ENCODE measurements at places on chromosomes 3 and 15. TPM values are rescaled to one million over a fixed set of nuclear protein-coding genes. Genes with fewer than 3 reads are reported as not detected.

- no peak for DNase-seq
Measured at GRCh38 chr3:154428286-154429206, 1.4 kb downstream of the GPR149 start.

- DNase-seq: no peak
Measured at GRCh38 chr3:177610686-177611633, 413.7 kb upstream of the TBL1XR1 start.

DNA sequence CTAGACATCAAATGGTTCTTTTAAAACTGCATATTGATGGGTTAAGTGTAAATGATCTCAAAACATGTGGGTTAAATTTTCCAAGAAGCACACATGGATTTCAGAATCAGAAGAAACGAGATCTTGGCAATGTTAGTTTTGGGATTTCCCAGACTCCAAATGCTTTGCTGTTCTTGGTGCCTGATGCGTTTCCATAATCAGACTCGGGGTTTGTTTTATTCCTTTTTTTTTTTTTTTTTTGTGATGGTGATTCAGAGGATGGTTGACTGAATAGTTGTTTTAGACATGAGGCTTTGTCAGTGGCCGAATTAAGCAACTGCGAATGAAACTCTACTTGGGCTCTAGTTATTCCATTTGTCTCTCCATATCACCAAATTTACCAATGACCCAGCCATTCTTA lies 52.2 kb upstream of the FAM98B start:
- no peak for DNase-seq

DNA sequence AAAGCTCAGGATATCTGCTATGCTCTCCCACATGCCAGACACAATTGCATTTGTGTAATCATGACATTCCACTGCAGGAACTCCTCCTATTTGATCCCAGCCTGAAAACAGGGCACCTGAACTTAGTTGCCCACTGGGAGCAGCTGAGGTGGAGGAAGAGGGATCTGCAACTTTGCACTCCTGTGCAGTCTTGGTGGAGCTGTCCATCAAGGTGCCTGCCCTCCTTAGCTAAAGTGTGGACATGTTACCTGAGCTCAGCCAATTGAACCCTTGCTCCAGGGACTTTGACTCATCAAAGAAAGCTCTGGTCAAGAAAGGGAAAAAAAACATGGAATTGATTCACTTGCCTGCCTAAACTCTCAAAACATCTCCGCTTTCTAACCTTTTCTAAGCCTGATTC lies 33.3 kb upstream of the TUBGCP5 start:
- no peak for DNase-seq

DNA sequence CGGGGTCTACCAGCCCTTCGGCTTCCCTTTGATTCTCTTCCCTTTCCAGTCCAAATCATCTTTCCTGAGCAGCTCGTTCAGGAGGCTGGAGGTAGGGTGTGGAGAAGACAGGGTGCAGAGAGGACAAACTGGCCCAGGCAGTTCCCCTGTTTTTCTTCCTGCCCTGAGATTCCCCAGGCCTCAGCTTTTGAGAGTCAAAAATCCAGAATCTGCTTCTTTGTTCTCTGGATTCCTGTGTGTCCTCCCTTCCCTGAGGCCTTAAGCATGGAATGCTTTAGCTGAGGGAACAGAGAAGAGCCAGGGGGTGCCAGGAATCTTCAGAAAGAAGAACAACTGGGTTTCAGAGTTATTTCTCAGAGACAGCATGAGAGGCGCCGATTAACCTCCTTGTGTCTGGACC lies 26.7 kb upstream of the LRTM1 start:
- DNase-seq: no peak

GRCh38 chr15:100722551-100723314 lies 120.3 kb downstream of the ASB7 start:
- no peak for DNase-seq

- DNase-seq: peak; percentile 12
Measured at GRCh38 chr3:23834082-23834870, 28.5 kb downstream of the UBE2E1 start.

DNA sequence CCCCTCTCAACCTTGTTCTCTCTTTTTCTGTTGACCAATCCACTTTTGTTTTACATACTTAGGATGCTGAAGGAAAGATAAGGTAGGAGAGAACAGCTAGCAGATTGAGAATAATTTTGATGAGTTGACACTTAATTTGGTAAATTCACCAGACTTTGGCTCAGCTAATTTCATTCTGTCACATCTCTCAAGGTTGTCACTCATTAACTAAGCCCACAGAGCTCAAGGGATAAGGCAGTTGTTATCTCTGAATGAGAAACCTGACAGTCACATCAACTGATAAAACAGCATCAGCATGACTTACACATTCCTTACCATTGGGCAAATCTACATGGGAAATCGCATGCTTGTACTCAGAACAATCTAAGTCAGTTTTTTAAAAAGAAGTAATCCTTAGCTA lies 591.4 kb downstream of the NLGN1 start:
- DNase-seq: no peak

The CEP97 gene
- total RNA-seq: 19.7 TPM

The TAGLN3 gene
- not detected for total RNA-seq

- no peak for DNase-seq
Measured at GRCh38 chr3:110568246-110568645, 503.4 kb upstream of the NECTIN3 start.

GRCh38 chr3:116445311-116445841 lies at the start of gene LSAMP:
Gene LSAMP (minus strand): TSS chr3:116445487.
- DNase-seq: peak; percentile 71

The PLCB2 gene
- total RNA-seq: 5.6 TPM

The CD200 gene
- not detected for total RNA-seq

- no peak for DNase-seq
Measured at GRCh38 chr3:138363322-138363721, 14.9 kb downstream of the MRAS start.

The MEX3B gene
- 5.5 TPM for total RNA-seq

The CFAP92 gene
- total RNA-seq: 0.26 TPM

- no peak for DNase-seq
Measured at GRCh38 chr3:133246119-133246518, 153.7 kb upstream of the BFSP2 start.

GRCh38 chr15:99504071-99504822 lies 61.5 kb upstream of the MEF2A start:
- DNase-seq: no peak

DNA sequence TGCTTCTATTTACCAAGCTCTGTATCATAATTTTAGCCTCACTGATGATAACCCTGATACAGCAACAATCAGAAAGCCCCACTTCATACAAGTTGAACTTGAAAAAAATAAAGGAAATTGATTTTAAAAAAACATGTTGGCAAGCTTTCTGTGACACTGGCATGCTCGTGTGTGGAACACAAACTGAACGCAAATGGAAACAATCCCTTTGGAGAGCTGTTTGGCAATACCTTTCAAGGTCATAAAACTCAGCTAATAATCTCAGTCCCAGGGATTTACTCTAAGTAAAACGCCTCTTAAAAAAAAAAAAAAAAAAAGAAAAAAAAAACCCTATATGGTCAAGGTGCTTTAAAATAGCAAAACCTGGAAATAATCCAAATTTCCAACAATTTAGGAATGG lies 166.7 kb upstream of the BCL6 start:
- DNase-seq: no peak

The SOX14 gene
- not detected for total RNA-seq

- peak; percentile 29 for DNase-seq
Measured at GRCh38 chr3:98986073-98986472, 84.6 kb upstream of the DCBLD2 start.

DNA sequence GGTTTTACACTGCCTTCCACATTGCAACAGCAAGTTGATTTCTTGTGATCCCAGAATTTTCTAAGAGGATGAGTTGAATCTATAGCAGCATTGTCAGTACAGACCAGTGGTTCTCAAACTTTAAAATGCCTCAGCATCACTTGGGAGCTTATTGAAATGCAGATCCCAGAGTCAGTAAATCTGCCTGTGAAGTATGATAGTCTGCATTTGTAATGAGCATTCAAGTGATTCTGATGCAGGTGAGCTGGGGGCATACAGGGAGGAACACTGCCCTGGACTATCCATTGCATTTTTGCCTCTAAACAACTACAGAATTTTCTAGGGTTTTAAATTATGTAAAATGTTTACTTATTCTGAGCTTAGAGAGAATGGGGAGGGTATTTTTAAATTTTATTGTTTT lies 27.5 kb upstream of the PAQR5 start:
- DNase-seq: no peak

- DNase-seq: no peak
Measured at GRCh38 chr15:44414001-44414400, 13.4 kb upstream of the CTDSPL2 start.

GRCh38 chr3:69739204-69740102 lies at the start of gene MITF:
Gene MITF (plus strand): TSS chr3:69739464. CDS start chr3:69739598, 134 bp downstream.
- DNase-seq: peak; percentile 87

The GAP43 gene
- 42.0 TPM for total RNA-seq

The NPAP1 gene
- not detected for total RNA-seq

Data from A673 (cell line).